ENCODE measurements at places on chromosomes 12 and 14.

DNA sequence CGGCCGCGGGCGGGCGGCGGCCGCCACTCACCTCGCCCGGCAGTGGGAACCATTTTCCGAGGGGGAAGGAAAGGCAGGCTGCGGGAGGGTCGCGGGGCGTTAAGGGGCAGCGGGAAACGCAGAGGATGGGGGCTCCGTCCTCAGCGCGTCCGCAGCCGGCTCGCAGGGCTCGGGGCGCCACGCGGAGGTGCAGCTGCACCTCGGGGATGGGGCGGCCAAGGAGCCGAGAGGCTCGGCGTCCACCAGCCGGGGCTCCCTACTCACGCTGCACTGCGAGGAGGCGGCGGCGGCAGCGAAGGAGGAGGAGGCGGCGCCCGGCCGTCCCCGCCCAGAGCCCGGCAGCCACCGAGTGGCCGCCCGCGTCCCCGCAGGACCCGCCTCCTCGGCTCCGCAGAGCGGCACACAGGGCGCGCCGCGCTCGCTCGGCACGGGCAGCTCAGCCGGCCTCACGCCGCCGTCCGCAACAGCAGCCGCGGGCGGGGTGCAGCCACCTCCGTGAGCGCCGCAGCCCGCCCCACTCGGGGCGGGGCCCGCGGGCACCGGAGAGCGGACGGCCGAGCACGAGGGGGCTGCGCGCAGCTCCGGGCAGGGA is at the start of gene ATP2B1:
TSS of gene ATP2B1 (minus strand) at position 274 of the 592 bp plus-strand sequence. CDS start 52,952 bp downstream, outside the sequence.
- peak; percentile 89 for DNase-seq

GRCh38 chr12:81274637-81275529 is 197.0 kb downstream of the ACSS3 start:
- no peak for DNase-seq

DNA sequence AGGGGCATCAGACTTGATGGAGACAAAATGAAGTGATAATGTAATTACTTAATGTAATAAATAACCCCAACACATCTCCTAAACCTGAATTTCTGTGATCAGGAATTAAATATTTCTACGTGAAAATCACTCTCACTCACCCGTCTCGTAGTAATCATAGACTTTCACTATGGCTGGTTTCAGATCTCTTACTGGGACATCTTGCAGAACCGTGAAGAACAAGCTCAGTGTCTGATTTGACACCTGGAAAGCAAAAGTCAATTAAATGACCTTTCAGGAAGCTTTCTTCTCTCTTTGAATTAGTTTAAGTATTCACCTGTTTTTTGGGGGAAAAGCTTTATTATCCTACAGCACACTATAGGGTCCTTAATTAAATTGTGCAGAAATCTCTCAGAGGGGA is 47.1 kb downstream of the A2M start:
- no peak for DNase-seq

GRCh38 chr12:83801972-83802371 is 1110.6 kb downstream of the SLC6A15 start:
- no peak for DNase-seq
